Upper lobe of right lung (tissue), 1 donor: ENCODE measurements at places on chromosomes 7 and 10. TPM values are rescaled to one million over a fixed set of nuclear protein-coding genes. Genes with fewer than 3 reads are reported as not detected.

GRCh38 chr7:111842491-111842890 lies 280.2 kb upstream of the IMMP2L start:
- H3K4me1 ChIP-seq: no peaks in the 10 kb centered on the region
- H3K4me3 ChIP-seq: no peak overlapping the region
- DNase-seq: no peak
- peaks cover 50% of the 10 kb centered on the region for H3K36me3 ChIP-seq
- H3K27me3 ChIP-seq: no peaks in the 10 kb centered on the region

DNA sequence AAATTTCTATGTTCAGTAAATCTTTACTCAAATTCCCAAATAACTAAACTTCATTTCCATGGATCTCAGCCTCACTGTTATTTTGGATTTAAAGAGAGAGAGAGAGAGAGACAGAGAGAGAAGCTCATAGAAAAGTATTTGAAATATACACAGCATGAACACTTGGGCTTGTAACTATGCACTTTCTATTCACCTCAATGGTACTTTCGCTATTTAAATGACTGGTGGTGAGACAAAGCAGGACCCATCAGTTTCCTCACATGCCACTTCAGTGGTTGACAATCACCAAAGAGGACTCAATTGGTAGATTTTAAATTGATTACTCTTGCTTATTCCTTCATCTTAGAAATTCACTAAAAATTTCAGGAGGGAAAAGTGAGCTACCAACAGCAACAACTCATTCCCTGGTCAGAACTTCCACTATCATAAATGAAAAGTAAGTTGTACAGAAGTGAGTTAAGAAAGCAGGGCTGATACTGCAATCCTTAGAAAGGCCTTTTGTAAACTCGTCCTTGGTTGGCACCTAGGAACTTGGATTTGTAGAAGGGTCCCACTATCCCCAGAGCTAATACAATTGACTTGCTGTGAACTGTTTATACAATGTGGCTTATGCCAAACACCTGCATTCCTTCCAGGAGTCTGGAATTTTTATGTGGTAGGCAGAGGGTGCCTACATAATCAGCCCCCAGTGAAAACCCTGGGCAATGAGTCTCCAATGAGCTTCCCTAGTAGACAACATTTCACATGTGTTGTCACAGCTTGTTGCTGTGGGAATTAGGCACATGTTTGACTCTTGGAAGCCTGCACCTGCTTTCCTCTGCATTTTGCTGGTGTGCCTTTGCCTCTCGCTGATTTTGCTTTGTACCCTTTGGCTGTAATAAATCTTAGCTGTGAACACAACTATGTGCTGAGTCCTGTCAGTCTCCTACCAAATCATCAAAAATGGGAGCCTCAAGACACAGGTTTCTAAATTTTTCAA lies 10.8 kb downstream of the ERLIN1 start:
- no peak overlapping the region for H3K27ac ChIP-seq
- DNase-seq: no peak
- peaks cover 81% of the 10 kb centered on the region for H3K36me3 ChIP-seq
- no peaks in the 10 kb centered on the region for H3K4me1 ChIP-seq
- no peaks in the 10 kb centered on the region for H3K27me3 ChIP-seq
- no peak overlapping the region for H3K4me3 ChIP-seq

DNA sequence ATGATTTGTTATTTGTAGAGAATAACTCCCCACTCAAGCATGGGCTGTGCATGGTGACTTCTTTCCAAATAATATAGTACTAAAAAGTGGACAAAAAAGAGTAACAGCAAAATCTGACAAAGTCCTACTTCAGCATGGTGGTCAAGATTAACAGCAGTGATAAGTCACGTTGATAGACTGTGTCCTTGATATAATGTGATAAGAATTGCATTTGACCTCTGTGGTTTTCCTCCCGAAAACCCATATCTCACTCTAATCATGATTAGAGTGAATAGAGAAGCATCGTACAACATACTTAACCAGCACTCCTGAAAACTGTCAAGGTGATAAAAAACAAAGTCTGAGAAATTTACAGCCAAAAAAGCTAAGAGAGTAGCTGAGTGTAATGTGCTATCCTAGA lies 42.4 kb downstream of the REEP3 start:
- H3K27me3 ChIP-seq: no peaks in the 10 kb centered on the region
- H3K36me3 ChIP-seq: no peaks in the 10 kb centered on the region
- H3K4me1 ChIP-seq: no peaks in the 10 kb centered on the region
- no peak for DNase-seq

DNA sequence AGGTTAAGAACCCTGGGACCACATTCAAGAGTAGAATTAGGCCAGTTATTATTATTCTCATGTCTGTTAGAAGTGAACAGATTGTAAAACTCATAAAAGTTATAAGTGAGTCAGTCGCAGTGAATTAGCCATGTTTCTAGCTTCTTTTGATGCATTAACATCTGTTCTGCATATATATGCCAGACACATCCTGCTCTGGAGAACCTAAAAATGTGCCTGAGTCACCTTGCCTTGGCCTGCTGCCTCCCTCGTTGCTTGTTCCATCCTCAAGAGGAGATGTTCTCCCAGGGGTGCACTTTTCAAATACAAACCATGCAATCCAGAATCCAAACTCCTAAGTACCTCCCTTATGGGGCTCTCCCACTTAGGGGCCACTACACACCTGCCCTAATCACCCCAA lies 14.8 kb downstream of the TSPAN12 start:
- H3K4me3 ChIP-seq: no peak overlapping the region
- no peaks in the 10 kb centered on the region for H3K4me1 ChIP-seq
- H3K36me3 ChIP-seq: no peaks in the 10 kb centered on the region
- no peaks in the 10 kb centered on the region for H3K27me3 ChIP-seq

DNA sequence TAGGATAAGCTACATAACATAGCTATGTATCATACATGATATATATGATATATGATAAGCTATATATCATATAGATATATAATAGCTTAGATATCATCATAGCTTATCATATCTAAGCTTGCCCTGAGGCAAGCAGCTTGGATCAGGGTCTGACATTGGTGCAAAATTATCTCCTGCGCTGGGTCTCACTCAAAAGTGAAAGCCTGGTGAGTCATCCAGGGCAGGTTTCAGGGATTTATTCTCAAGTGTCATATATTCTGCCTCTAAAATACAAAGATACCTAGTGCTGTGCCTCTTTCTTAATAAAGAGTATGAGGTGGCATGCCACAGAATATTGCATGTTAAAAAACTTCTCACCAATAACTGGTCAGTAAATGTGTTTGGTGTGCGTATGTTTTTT lies 105.9 kb downstream of the CDC14C start:
- H3K4me1 ChIP-seq: no peaks in the 10 kb centered on the region
- no peak for DNase-seq
- no peaks in the 10 kb centered on the region for H3K36me3 ChIP-seq
- no peak overlapping the region for H3K4me3 ChIP-seq

- no peaks in the 10 kb centered on the region for H3K4me1 ChIP-seq
- H3K4me3 ChIP-seq: no peak overlapping the region
- H3K27me3 ChIP-seq: no peaks in the 10 kb centered on the region
- H3K27ac ChIP-seq: no peak overlapping the region
- no peak for DNase-seq
- H3K36me3 ChIP-seq: no peaks in the 10 kb centered on the region
These were observed 390.8 kb downstream of the POM121L12 start for GRCh38 chr7:53426145-53426750.

DNA sequence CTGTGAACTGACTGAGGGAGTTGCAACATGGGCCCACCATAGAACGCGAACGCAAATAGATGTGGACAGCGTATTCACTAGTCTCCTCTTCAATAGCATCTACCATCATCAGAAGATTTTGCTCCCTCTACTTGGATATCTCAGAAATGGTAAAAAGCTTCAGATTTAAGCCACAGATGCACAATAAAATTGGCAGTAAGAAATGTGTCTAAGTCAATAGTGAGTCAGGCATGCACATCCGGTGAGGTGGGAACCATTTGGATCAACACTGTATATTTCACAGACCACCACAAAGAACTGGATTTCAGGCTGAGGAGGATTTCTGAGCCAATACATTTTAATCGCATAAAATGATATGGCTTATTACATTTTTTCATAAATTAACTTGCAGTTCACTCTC lies 111.5 kb upstream of the ADAM12 start:
- no peak for DNase-seq
- no peak overlapping the region for H3K27ac ChIP-seq
- no peak overlapping the region for H3K4me3 ChIP-seq
- no peaks in the 10 kb centered on the region for H3K27me3 ChIP-seq
- H3K36me3 ChIP-seq: no peaks in the 10 kb centered on the region

DNA sequence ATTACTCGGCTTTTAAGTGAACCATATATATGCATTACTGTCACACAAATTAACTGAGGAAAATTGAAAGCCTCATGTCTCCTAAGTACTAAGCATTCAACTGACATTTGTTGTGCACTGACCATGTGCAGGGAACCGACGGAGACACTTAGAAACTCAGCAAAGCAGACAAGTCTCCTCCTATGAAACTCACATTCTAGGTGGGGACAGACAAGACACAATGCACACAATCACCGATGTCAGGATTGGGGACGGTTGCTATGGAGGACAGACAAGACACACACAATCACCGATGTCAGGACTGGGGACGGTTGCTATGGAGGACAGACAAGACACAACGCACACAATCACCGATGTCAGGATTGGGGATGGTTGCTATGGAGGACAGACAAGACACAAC lies 134.0 kb downstream of the PTPRN2 start:
- no peaks in the 10 kb centered on the region for H3K4me1 ChIP-seq
- H3K27me3 ChIP-seq: no peaks in the 10 kb centered on the region
- no peaks in the 10 kb centered on the region for H3K36me3 ChIP-seq
- no peak for DNase-seq
- no peak overlapping the region for H3K4me3 ChIP-seq
- no peak overlapping the region for H3K27ac ChIP-seq

GRCh38 chr7:22156205-22156604 lies 200.7 kb downstream of the RAPGEF5 start:
- H3K27me3 ChIP-seq: no peaks in the 10 kb centered on the region
- no peaks in the 10 kb centered on the region for H3K4me1 ChIP-seq
- H3K27ac ChIP-seq: no peak overlapping the region

- H3K27ac ChIP-seq: no peak overlapping the region
- no peaks in the 10 kb centered on the region for H3K36me3 ChIP-seq
- peaks cover 5% of the 10 kb centered on the region for H3K27me3 ChIP-seq
These were observed 130.4 kb downstream of the CDH23 start for GRCh38 chr10:71527135-71527534.

Gene OLAH
- total RNA-seq: 0.93 TPM

Gene RELN
- 5.6 TPM for total RNA-seq

Gene CHST3
- total RNA-seq: 15.6 TPM

Gene PLEKHS1
- total RNA-seq: not detected

Gene CELF2
- total RNA-seq: 110 TPM

Gene PLPP4
- 0.38 TPM for total RNA-seq
